Neural progenitor cell (in vitro differentiated cells): ENCODE measurements at places on chromosomes 3 and 15.

DNA sequence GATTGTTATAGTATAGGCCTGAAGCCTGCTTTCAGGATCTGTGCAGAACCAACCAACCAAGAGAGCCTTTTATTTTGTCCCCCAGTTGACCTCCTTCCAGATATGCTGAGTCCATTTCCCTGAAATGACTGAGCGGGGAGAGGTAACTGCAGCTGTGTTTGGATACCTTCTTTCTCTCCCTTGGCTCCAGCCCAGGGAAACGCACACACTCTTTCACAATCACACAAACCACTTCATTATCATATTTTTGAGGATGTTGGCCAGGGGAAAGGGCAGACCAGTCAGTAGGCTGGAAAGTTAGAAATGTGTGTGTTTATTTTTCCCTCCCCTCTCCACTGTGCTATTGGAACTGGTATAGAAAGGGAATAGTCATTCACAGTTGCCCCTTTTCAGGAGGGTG, 417.7 kb upstream of the TBL1XR1 start:
- no peak for DNase-seq

- no peak for DNase-seq
These were observed 6.2 kb downstream of the SEMA3F start for GRCh38 chr3:50161320-50161719.

DNA sequence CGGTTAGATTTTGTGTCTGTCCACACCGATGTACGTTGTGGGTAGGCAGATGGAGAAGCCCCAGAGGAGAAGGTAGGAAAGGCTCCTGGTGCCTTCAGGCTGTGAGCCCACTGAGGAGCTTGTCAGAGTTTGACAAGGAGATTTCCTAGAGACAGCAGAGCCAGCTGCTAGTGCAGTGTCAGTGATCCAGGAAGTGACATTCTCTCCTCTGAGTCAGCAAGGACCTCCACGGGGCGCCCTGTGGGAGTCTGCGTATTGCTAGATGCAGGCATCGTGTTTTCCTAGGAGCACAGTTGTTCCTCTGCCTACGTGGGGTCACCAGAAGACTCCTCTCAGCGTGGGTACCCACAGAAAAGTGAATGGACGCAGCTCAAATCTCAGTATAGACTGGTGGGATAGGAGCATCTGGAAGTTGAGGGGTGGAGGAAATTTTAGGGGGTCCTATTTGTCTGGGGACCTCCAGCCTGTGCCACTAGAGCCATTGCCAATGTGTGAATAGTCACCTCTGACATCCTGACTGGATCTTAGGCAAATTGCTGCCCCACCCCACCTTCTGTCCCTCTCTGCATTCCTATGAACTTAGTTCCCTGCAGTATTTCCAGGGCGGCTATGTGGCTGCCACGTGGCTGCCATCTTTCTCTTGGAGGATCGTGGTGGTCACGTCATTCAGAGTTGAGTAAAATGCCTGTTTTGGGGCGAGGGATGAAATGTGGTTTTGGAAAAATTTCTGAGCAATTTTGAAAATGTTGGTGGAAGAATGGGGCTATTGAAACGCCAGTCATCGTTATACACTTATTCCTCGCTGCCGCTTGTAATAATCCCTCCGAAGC, 84.8 kb upstream of the KLHL25 start:
- DNase-seq = no peak

GRCh38 chr3:146308222-146308621, 57.3 kb upstream of the PLSCR4 start:
- DNase-seq = no peak

DNA sequence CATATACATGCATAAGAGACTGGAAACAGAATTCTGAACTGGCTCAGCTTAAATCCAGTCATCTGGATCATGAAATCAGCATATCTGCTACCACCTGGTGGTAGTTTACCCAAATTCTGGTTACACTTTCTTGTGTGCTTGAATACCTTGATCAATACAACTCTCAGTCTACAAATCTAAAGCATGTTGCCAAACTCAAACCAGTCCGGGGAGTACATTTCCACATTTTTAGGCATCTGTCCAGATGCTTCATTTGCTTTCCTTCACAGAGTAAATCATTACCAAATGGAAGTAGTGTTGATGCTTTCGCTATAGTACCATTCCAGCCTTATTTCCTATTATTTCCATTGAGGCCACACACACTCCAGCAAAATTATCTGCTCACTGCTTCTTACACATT, 126.4 kb downstream of the P2RY1 start:
- peak; percentile 40 for DNase-seq

DNA sequence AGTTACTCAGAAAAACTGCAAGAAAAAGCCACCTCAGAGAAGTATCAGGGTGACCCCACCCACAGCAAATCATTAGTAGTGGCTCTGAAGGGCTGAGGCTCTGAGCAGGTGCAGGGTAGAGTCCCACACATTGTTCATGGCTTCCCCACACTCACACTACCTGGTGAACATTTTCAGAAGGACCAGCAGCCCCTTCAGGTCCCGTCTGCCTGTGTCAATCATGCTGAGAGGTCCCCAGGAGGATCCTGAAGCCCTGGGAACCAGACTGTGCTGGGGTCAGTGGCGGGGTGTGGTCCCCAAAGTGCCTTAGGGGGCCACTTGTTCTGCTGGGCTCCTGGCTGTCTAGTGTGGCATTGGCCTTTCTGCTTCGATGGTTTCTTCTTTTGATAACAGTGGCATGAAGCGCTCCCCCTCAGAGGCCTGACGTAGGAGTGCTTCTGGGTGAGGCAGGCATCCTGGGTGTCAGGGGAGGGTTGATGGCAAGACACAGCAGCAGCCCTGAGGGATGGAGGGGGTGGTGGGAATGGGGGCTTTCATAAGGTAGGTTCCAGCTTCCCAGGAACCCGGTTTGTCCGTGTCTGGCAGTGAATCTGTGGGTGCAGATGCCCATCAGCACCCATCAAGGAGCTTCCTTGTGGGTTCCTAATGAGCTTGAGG, 19.0 kb upstream of the FANCD2 start:
- DNase-seq = no peak

DNA sequence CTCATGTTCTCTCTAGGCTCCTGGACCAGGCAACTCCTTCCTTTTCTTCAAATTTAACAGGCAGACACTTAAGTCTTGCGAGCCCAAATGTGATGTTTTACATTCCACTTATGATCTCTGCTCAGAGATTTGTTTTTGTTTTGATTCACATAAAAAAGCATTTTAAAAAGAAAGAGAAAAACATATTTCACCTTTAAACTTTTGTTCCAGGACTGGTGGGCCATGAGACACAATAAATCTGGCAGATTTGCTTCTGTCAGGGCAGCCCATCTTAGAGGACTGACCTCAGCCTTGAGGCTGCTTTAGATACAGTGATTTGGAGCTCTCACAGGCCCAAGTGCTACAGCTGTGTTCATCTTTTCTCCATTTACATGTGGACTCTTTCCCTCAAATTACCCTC, 52.0 kb downstream of the CMSS1 start:
- no peak for DNase-seq

DNA sequence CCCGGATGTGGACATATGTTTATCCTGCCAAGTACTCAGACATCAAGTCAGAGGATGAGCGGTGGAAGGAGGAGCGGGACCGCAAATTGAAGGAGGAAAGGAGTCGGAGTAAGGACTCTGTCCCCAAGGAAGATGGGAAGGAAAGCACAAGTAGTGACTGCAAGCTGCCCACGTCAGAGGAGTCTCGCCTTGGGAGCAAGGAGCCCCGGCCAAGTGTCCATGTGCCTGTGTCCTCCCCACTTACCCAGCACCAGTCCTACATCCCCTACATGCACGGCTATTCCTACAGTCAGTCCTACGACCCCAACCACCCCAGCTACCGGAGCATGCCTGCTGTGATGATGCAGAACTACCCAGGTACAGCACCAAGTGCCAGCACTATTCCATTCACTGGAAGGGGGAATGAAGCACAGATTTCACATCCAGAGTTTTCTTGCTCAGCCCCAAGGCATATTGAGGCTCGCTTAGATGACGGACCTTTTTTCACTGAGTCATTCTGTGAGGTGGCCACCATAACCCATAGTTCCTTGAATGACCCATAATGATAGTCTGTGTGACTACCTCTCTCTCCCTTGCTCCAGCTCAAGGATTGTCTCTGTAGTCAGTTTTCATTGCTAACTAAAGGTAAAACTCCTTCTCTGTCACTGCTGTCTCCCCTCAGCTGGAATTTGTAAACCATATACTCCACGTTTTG, 97.1 kb downstream of the RBPMS2 start:
- no peak for DNase-seq

GRCh38 chr15:56165234-56165633, 78.4 kb downstream of the RFX7 start:
- DNase-seq = no peak

DNA sequence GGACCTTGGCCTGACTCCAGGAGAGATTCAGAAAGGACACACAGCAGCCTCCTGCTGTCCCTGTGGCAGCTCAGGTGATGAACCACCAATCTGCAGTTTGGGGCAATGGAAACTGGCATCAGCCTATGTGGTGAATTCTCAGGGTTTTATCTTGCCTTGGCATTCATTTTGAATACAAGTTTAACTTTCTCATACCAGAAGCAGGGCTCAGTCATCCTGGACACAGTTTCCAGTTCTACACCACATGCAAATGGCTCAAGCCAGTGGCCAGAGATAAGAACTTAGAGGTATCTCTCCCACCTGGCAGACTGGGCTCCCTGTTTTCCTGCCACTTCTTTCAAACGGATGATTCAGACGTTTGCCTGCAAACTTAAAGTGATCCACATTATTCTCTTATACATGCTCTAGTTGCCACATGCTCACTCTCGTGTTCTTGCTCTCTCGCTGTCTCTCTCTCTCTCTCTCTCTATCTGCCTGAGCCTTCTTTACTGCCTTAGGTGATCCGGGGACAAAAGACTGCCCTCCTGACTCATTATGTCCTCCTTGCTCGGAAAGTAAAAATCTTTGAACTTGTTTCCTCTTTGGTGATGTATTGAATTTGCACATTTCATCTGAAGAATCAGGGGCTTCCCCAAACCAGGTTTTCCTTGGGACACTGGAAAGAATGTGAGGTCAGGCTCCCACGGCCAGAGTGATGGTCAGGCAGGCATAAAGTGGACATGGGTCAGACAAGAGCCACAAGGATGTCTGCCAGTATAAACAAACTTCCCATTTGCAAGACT, 99.6 kb upstream of the STT3B start:
- DNase-seq = no peak

DNA sequence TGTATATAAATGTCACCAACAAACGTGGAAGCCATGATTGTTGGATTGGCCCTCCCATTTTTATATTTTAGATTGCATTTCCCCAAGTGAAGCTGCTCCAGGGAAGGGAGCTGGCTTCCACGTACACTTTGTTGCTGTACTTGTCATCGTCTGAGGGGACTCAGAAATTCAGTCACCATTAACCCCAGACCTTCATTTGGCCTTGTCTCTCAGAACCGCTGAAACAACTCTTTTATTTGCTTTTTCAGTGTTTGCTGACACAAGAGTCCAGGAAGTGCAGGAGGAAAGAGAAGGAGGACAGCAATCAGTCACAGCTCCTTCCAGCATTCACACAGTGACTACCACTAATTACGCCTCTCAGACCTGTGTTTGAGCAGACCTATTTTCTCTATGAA, 276.5 kb downstream of the TBL1XR1 start:
- no peak for DNase-seq

DNA sequence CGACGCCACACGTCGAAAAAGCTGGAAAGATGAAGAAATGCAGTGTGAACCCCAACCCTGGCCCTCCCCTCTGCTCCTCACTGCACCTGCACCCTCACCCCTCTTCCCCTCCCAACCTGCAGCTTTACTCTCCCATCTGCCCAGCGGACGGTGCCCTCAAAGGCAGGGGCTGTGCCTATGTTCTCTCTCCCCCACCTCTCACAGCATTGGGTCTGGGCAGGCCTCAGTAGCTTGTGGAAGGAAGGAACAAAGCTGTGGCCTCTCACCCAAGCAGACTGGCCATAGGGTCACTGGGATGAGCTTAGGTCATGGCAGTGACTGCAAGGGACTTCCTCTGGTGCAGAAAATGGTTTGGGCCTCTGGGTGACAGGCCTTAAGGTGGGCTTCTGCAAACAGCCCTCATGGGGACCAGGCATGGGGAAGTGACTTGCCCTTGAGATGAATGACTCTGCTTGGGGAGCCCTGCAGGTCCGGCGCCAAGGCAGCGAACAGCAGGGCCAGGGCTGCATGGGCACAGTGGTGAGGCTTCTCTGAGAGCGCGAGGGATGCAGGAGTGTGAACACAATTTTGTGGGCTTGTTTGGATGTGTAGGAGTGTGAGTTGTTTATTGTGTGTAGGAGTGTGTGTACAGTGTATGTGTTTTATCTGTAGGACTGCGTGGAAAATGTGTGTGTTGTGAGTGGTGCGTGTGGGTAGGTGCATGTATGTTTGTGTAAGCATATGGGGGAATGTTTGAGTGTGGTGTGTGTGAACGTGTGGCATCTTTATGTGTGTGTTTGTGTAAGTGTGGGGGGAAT, 29.2 kb downstream of the SRPRB start:
- DNase-seq = no peak

DNA sequence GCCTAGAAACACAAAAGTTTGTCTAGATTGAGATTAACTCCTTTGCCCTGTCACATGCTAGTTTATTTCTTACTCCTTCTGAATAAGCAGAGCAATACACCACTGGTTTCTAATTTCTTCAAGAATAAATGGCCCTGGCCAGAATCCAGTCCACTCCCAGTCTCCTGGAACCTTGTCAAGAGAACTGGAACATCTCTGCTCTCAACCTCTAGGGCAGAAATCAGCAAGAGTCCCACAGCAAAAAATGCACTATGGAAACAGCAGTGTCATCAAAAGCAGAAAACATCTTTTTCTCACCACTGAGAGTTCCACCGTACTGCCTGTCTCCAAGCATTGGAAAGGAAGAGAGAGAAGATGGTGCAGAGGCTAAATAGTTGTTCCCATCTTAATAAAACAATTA, 35.9 kb upstream of the PPP2R3A start:
- no peak for DNase-seq

DNA sequence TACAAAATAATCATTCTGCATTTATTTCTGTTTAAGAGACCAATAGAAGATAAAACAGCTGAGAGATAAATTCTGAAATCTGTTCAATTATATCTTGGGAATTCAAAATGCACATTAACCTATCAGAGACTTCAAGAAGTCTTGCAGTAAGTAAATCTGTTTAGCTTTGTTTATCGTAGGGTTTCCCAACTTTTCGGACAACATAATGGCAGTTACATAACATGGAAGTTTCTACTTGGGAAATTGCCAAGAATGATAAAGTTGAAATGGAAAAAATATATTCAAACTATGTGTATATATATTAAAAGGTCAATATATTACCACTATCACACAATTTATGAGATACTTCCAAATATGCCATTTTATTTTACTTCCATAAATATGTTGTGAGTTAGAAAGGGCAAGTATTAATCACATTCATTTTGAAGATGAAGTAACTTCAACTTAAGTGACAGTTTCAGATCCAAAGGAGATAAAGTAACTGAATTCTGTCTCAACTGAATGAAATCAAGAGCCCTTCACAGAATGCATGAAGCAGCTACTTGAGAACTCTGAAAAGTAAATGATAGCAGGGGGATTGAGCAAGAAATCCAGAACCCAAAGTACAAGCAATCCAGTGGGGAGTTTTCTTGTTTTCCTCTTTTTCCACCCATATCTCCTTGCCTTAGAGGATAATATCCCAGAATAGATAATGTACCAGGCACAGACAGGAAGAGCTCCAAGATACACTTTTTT, 108.8 kb downstream of the PLOD2 start:
- DNase-seq = no peak

GRCh38 chr3:43391621-43392020, 105.3 kb downstream of the SNRK start:
- no peak for DNase-seq

GRCh38 chr3:117217355-117217754, 507.8 kb downstream of the TUSC7 start:
- no peak for DNase-seq
